ENCODE measurements at places on chromosomes 12 and 14. TPM values are rescaled to one million over a fixed set of nuclear protein-coding genes. Genes with fewer than 3 reads are reported as not detected.
A peak's percentile ranks its signal among the peaks of the same experiment; 100 is the strongest.

DNA sequence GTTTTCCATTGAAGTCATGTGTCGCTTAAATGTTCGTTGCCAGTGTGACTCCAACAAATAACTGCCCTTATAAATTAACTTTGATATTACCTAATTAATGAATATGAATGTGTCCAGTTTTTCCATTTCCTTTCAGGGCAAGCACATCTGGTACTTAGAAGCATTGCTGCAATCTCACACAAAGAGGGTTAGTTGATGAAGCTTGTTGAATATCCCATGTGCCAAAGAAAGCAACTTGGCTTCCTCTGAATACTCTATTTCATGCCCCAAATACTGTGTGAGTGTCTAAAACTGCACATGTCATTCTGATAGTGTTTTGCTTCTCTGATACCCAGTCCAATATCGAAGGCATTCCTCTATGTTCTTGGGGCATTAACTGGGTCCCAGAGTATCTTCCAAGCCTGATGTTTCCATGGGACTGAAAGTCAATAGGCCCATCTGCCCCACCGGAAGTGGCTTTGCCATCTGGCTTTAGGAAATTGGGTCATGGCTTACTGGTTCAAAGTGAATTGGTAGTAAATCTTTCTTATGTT, 75.8 kb upstream of the CNTN1 start:
- DNase-seq, result no peak

DNA sequence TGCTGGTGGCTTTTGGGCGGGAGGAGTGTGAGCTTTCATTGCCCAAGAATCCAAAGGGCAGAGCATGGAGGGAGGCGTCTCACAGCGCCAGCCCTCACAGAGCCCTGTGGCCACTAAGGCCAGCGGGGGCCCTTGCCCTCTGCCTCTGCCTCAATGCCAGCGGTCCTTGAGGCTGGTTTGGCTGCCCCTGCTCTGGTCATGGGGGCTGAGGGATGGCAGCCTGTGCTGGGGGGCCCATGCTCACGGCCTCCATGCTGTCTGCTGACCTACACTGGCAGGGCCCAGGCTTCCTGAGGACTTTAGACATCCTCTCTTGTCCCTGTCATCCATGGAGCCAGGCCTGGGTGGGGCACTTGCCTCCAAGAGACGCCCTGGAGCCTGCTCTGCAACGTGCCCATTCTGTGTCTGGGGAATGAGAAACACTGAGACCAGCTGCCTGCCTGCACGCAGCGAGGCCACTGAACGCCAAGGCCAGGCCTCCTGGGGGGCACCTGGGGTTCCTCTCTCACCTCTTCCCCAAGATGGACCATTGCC, 143.4 kb downstream of the KIF26A start:
- DNase-seq, result peak; percentile 31

DNA sequence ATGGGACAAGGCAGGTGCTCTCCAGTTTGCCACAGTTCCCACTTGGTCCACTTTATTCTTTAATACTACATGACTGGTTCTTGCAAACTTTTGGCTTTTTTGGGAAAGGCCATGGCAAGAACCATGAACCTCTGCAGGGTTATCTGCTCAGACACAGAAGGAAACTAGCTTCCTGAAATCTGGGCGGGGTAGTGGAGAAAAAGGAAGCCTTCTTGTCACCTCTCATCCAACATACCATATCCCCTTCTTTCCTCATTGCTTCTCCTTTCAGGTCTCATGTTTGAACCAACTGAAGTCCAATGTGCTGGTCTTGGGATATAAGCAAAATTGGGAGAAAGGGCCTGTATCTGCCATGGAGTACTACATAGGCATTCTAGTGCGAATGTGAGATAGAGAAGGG, 5.5 kb upstream of the KLHL33 start:
- DNase-seq, result no peak

- DNase-seq, result no peak
Observed at GRCh38 chr14:103943673-103944072, 1.3 kb upstream of the RD3L start.

DNA sequence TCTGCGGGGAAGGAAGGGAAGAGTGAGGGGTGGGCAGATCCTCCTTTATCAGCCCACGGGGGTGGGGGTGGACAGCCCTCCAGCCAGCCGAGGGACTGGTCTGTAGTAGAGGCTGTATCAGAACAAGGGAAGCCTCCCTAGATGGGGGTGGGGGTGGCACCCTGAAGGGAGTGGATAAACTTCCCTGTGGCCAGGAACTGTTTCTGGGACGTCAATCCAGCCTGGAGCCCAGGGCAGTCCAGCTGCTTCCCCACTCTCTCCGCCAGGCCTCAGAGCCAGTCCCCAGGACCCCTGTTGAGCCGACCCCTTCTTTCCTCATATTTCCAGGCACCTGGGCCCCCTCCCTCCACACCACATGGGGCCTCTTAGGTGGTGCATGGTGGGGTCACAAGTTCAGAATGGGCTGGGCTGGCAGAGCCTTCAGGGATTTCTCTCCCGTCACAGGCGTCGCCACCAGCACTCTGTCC, 6.7 kb downstream of the PLD4 start:
- no peak for DNase-seq

DNA sequence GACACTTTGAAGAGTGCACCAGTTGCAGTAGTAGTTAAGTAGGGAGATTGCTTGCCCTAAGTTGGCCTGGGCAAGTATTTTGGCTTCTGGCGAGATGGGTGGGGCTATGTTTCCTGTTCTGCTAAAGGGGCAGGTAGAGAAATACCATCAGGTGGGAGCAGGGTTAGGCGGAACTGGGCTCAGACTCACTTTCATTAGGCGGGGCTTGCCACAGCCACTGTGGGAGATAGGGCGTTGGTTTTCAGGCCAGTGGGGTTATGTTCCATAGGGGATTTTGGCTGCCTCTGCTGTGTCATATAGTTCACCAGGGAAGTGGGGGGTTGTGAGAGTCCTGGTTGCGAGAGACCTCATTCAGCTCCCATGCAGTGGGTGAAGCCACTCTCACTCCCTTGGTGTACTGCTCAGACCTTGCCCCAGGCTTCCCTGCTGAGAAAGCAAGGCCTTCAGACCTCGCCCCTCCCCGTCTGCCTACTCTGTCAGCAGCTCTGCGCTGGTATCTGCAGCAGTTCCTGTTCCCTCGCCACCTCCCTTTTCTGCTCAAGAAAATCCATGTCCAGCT, 43.3 kb downstream of the AEBP2 start:
- DNase-seq, result peak; percentile 21

Gene NPFF
- total RNA-seq, result not detected

All from psoas muscle (tissue), 8 donors.